ENCODE measurements at places on chromosomes 4 and X.
A peak's percentile ranks its signal among the peaks of the same experiment; 100 is the strongest.

DNA sequence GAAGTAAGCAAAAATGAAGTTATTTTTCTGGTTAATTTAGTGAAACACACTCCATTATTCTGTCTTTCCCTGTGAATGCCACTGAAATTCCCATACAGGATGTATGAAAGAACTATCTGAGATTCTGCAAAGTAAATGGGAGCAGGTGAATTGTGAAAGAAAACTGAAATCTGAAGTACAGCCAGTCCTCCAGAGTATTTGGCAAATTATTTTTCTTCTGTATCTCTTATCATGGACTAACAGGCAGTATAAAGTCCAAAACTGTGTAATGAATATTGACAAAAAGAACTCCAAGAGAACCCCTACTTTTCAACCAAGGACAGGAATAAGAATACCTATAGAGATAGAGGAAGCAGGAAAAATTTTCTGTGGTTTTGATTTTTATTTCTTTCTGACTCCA, 40.8 kb upstream of the AR start:
- DNase-seq, result no peak

DNA sequence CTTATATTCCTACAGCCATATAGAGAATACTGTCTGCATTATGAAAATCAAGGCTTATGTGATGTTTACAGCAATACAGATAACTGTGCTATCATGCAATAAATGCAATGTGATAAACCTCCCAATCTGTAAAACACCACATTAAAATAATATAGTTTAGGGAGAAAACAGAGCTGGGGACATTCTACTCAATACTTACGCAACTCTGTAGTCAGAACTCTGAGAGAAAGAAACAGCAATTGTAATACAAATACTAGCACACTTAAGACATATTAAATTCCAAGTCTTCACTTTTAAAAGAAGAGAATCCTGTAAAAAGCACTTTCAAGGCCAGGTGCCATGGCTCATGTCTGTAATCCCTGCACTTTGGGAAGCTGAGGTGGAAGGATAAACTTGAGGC, 61.4 kb downstream of the ANKRD17 start:
- no peak for DNase-seq

DNA sequence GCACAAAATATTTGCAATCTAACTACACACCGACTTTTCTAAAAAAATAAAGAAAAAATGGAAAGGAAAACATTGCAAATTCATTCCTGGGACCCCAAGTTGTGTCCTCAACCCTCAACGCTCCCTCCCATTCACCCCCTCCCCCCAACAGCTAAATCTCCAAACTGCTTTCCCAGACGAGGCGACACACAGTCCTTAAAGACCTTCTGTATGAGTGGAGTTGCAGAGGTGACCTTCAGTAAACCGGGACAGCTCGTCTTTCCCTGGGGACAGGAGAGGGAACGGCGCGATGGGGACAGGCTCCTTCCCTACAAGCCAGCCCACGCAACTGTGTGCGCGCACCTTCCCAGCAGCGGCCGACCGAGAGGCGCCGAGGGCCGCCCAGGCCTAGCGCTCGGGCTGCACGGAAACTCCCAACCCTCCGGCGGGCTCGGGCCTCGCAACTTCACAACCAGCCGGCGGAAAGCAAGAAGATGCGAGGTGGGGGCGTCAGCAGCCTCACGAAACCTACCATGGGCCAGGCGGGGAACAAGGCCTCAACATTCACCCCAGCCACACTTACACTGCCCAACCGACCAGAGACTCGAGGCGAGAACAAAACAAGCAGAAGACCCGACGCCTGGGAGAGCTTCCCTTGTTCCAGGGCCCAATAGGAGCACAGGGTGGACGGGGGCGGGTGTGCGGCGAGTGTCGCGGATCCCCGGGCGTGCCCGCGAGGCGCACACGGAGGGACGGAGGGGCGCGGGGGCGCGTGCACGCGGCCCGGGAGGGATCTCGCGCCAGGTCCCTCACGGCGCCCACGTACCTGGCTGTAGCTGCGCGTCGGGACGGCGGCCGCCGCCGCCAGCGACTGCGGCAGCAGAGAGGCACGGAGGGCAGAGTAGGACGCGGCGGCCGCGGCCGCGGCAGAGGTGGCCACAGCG, 763 bp downstream of the GRSF1 start:
- DNase-seq, result peak; percentile 75

GRCh38 chrX:106894392-106894909, 8.7 kb downstream of the RIPPLY1 start:
- DNase-seq, result peak; percentile 35

- DNase-seq, result no peak
Measured at GRCh38 chrX:134735015-134735414, 76.7 kb upstream of the PLAC1 start.

DNA sequence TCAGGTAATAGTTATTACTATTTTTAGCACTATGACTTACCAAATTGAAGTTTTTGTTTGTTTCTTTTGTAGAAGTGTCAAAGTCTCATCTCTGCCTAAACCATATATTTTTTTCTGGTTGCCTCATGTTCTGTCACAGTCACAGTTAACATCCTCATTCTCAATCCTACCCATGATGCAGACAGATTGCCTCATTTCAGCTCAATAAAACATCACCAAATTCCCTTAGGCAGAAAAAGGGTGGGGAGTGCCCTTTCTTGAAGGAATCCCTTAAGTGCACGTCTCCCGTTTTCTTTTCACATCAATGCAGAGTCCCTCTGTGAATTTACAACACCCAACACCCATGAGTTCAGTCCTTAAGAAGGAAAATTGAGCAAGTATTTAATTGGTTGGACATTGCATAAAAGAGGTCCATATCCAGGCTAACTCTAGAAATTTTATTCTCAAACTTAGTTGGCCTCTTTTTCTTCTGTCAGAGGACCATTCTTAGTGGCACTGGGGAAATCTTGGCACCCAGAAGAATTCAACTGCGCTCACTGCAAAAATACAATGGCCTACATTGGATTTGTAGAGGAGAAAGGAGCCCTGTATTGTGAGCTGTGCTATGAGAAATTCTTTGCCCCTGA, 103.7 kb upstream of the BMPR1B start:
- peak; percentile 1 for DNase-seq

DNA sequence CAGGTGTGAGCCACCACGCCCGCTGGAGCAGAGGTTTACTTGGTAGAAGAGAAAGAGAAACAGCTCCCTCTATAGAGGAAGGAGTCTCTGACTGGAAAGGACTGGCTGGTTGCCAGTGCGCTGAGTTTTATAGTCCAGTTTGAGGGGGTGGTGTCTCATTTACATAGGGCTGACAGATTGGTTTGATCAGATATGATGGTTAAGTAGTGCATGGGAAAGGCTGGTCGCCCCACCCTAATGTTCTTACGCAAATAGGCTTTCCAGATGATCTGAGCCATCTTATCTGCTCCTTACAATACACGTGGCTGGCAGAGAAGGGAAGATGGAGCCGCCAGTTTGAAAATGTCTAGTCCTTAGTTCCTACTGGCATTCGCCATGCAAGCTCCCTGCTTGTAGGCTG, 439.5 kb downstream of the NAF1 start:
- no peak for DNase-seq

GRCh38 chrX:135354288-135354687, 45.0 kb downstream of the ETDC start:
- DNase-seq, result no peak

DNA sequence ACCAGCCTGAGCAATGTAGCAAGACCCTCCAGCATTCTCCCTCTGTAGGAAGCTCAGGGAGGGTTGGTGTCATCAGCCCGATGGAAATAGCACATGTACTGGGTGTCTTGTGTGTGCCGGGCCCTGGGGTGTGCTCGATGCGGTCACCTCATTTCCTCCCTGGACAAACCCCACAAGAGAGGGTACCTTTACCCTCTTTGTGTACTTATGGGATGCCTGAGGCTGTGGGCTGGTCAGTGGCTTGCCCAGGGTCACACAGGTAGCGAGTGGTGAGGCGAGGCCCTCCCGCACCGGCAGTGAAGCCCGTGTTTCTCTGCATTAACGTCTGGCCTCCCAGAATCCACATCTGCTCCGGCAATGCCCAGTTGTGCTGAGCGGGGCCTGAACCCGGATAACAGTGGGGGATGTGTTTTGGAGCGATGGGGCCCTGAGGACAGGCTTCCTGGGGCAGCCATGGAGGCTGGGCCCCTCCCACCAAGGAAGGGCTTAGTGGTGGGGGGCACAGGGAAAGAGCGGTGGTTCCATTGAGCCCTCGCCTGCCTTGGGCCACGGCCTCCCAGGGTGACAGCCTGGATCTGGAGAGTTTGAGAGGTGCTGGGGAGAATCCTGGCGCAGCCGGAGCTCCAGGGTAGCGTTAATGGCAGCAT, 8.1 kb downstream of the PSAPL1 start:
- DNase-seq, result no peak

- no peak for DNase-seq
Measured at GRCh38 chr4:169437299-169438047, 166.7 kb upstream of the SH3RF1 start.

GRCh38 chr4:164779811-164780216, 25.9 kb downstream of the SMIM31 start:
- DNase-seq, result peak; percentile 11

- DNase-seq, result no peak
Measured at GRCh38 chr4:4225915-4226605, 669 bp downstream of the OTOP1 start.

DNA sequence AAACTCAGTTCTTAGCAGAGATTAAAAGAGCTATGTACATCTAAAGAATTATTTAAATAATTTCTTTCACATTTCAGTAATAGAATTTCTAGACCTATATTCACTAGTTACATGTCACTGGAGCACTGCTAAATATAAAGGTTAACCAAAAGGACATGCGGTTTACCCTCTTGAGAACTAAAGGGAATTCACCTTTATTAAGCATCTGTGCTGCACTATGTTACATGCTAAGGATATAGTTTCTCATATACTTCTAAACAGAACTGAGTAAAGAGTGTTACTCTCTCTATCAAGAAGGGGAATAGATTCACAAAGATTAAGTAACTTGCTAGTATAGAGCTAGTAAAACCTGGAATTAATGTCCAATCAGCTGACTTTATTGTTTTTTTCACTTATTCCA, 7.6 kb downstream of the SPIN3 start:
- no peak for DNase-seq

GRCh38 chr4:109319156-109319555, 16.7 kb upstream of the COL25A1 start:
- no peak for DNase-seq
